ENCODE measurements at places on chromosomes 5 and 9. TPM values are rescaled to one million over a fixed set of nuclear protein-coding genes. Genes with fewer than 3 reads are reported as not detected.

- peaks cover 25% of the 10 kb centered on the region for H3K27me3 ChIP-seq
- no peaks in the 10 kb centered on the region for H3K36me3 ChIP-seq
- H3K4me3 ChIP-seq = no peak overlapping the region
- no peak overlapping the region for H3K27ac ChIP-seq
- no peaks in the 10 kb centered on the region for H3K4me1 ChIP-seq
Measured at GRCh38 chr5:123080215-123080614, 8.8 kb upstream of the PRDM6 start.

DNA sequence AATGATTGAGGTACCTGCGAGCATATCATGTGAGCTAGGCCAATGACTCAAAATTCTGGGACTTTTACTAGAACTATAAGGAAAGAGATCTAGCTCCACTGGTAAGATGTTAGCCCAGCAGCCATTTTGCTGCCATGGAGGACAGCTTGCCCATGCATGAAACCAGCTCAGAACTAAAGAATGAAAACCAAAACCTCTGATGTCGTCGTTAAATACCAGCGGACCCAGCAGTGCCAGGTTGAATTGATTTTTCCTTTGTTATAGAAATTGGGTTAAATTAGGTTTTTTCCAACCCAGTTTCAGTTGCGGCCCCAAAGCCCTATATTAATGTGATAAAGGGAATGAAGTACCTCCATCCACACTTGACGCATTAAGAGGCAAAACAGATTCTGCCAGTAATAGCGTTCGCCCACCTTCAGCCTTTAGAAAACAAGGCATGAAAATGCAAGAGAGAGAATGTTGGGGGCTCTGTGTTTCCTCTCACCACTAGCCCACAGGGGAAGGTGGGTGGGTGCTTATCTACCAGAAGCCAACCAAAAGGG lies 5.5 kb upstream of the ITK start:
- H3K36me3 ChIP-seq = peaks cover 17% of the 10 kb centered on the region
- peak; percentile 79 for DNase-seq
- H3K27me3 ChIP-seq = no peaks in the 10 kb centered on the region
- peak overlapping the region; percentile 37 for H3K4me3 ChIP-seq

- no peak overlapping the region for H3K27ac ChIP-seq
- no peaks in the 10 kb centered on the region for H3K36me3 ChIP-seq
- H3K4me1 ChIP-seq = no peaks in the 10 kb centered on the region
- DNase-seq = no peak
- no peak overlapping the region for H3K4me3 ChIP-seq
Measured at GRCh38 chr5:83787631-83788030, 67.0 kb upstream of the HAPLN1 start.

DNA sequence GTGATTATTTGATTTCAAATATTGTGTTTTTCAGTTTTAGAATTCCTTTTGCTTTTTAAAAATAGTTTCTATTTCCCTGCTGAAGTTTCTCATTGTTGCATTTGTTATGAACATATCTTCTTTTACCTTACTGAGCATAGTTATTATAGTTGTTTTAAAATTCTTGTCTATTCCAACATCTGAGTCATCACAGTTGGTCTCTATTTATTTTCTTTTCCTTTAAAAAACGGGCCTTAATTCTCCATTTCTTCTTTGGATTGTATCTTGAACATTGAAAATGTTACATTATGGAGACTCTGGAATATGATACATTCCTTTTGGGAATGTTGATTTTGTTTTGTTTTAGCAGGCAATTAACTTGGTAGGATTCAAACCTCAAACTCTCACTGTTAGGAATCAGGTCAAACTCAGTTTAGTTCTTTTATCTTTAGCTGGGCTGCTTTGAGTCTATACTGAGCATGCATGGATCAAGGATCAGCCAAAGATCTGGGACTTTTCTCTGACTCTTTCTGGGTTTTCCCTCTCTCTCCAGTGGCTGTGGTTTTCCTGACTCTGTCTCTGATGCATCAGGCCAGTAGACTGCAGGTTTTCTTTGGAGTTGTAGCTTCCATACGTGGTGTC lies 70.3 kb downstream of the TEK start:
- DNase-seq = no peak
- no peaks in the 10 kb centered on the region for H3K36me3 ChIP-seq
- H3K27ac ChIP-seq = no peak overlapping the region
- H3K4me3 ChIP-seq = no peak overlapping the region
- no peaks in the 10 kb centered on the region for H3K4me1 ChIP-seq
- H3K27me3 ChIP-seq = peaks cover 3% of the 10 kb centered on the region

DNA sequence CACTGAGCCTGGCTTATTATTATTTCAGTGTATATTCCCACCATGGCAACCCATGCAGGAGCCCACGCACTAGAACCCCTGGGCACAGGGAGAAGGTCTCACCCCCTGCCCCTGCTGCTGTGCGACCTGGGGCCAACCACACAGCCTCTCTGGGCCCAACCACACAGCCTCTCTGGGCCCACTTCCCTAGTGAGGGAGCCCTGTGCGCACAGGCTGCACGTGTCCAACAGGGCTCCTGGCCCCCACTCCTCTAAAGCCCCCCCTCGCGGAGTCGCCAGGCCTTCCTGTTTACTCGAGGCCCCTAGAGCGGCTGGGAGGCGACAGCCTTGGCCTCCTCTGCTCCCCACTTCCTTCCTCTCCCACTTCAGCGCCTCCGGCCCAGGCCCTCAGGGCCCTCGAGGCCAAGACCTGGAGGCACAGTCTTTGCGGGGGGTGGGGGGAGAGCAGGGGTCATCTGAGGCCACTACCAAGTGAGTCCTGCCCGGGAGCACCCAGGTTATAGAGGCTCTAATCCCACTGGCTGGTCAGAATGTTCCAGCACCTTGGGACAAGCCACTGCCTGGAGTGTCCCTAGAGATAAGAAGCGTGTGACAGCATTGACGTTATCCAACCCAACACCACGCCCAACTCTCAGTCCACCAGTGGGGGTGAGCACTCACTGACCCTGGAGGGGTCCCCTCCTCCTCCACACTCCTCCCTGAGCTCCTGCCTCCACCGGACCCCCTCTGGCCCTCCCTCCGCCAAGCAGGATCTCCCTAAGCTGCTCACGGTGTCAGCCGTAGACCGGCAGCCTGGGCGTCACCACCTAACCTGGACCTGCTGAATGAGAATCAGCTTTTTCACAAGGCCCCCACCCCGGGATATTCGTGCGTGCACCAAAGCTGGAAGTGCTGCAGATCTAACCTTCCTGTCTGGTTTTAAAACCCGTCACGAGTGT lies 7.9 kb upstream of the ENG start:
- H3K36me3 ChIP-seq = no peaks in the 10 kb centered on the region
- no peaks in the 10 kb centered on the region for H3K27me3 ChIP-seq
- no peak overlapping the region for H3K4me3 ChIP-seq
- peak overlapping the region; percentile 86 for H3K27ac ChIP-seq
- peak; percentile 64 for DNase-seq

GRCh38 chr9:137374131-137374845 lies 48.7 kb downstream of the EXD3 start:
- no peak overlapping the region for H3K4me3 ChIP-seq
- no peaks in the 10 kb centered on the region for H3K4me1 ChIP-seq
- H3K36me3 ChIP-seq = no peaks in the 10 kb centered on the region
- H3K27me3 ChIP-seq = no peaks in the 10 kb centered on the region
- no peak for DNase-seq

DNA sequence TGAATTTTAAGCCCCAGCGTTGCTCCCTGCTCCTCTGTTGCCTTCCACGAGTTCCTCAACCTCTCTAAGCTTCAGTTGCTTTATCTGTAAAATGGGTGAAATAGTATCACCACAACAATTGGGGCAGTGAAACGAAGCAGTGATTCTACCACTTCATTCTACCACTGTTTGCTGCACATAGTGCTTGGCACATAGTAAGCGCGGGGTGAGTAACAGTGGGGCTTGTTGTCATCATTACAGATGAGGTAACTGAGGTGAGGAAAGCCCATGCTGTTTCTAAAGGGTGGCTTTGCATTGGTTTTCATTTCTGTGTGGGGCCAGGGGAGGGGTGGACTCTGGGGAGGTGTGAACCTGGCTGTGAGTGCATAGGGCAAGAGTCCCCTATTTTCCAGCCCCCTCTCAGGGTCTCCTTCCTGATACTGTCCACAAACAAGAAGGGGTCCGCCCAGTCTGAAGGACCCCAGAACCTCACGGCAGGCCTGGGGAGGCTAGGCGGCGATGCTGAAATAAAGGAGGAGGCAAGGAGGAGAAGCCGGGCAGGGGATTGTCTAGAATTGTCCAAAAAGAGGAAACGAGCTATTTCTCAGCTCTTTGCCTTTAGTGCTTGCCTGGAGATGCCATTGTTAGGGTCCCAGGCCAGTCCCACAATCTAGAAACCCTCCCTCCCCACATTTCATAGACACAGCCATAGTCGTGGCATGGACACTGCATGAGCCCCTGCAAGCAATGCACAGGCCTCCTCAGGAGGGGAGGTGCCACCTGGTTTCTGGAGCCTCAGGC lies 65.6 kb downstream of the IL6ST start:
- H3K4me1 ChIP-seq = no peaks in the 10 kb centered on the region
- no peak for DNase-seq
- H3K27me3 ChIP-seq = no peaks in the 10 kb centered on the region

- no peak overlapping the region for H3K27ac ChIP-seq
- H3K4me1 ChIP-seq = no peaks in the 10 kb centered on the region
- no peak for DNase-seq
- H3K27me3 ChIP-seq = no peaks in the 10 kb centered on the region
- H3K36me3 ChIP-seq = no peaks in the 10 kb centered on the region
Measured at GRCh38 chr5:96546120-96546519, 113.1 kb upstream of the PCSK1 start.

- no peak overlapping the region for H3K4me3 ChIP-seq
- peaks cover 1% of the 10 kb centered on the region for H3K27me3 ChIP-seq
- no peak overlapping the region for H3K27ac ChIP-seq
- H3K36me3 ChIP-seq = no peaks in the 10 kb centered on the region
- no peak for DNase-seq
Measured at GRCh38 chr9:130301483-130302286, 36.1 kb downstream of the HMCN2 start.

DNA sequence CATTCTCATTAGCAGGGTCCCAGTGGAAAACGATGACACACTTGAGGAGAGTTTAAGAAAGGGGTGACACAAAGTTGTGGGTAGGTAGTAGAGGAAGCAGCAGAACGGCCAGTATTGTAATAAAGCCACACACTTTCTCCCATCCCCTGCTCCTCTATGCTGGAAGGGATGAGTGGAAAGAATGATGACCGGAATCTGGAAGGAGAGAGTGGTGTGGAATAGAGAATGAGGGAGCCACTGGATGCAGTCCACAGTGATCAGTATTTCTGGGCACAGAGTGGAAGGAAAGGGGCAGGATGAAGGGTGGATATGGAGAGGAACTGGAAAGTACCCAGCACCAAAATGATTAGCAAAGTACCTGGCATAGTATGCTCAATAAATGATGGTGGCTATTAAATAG lies 133.8 kb upstream of the DAB2 start:
- H3K36me3 ChIP-seq = no peaks in the 10 kb centered on the region
- H3K4me3 ChIP-seq = no peak overlapping the region
- H3K27me3 ChIP-seq = peaks cover 5% of the 10 kb centered on the region

- H3K27me3 ChIP-seq = peaks cover 3% of the 10 kb centered on the region
- no peaks in the 10 kb centered on the region for H3K36me3 ChIP-seq
- H3K4me3 ChIP-seq = no peak overlapping the region
- H3K27ac ChIP-seq = no peak overlapping the region
- no peaks in the 10 kb centered on the region for H3K4me1 ChIP-seq
Measured at GRCh38 chr9:135030566-135031226, 56.8 kb upstream of the OLFM1 start.

- H3K4me1 ChIP-seq = no peaks in the 10 kb centered on the region
- no peak overlapping the region for H3K4me3 ChIP-seq
- H3K27me3 ChIP-seq = peaks cover 5% of the 10 kb centered on the region
- no peak overlapping the region for H3K27ac ChIP-seq
- no peaks in the 10 kb centered on the region for H3K36me3 ChIP-seq
Measured at GRCh38 chr5:122858451-122858850, 13.0 kb downstream of the SNX24 start.

- H3K4me1 ChIP-seq = peaks cover 20% of the 10 kb centered on the region
- no peaks in the 10 kb centered on the region for H3K36me3 ChIP-seq
- H3K27ac ChIP-seq = no peak overlapping the region
- no peak overlapping the region for H3K4me3 ChIP-seq
- H3K27me3 ChIP-seq = no peaks in the 10 kb centered on the region
- DNase-seq = no peak
Measured at GRCh38 chr9:136974817-136975535, 2.3 kb upstream of the PTGDS start.

- H3K27me3 ChIP-seq = no peaks in the 10 kb centered on the region
- H3K4me3 ChIP-seq = no peak overlapping the region
- peak overlapping the region; percentile 36 for H3K27ac ChIP-seq
- DNase-seq = no peak
Measured at GRCh38 chr9:88476491-88477271, 58.3 kb upstream of the NXNL2 start.

GRCh38 chr5:156686796-156687195 lies 163.3 kb upstream of the PPP1R2B start:
- DNase-seq = no peak
- H3K27ac ChIP-seq = no peak overlapping the region
- no peaks in the 10 kb centered on the region for H3K36me3 ChIP-seq
- peaks cover 27% of the 10 kb centered on the region for H3K27me3 ChIP-seq

GRCh38 chr9:16618524-16618923 lies 251.9 kb downstream of the BNC2 start:
- no peaks in the 10 kb centered on the region for H3K4me1 ChIP-seq
- DNase-seq = no peak
- H3K36me3 ChIP-seq = no peaks in the 10 kb centered on the region

- H3K27ac ChIP-seq = no peak overlapping the region
- no peak overlapping the region for H3K4me3 ChIP-seq
- no peaks in the 10 kb centered on the region for H3K36me3 ChIP-seq
- no peak for DNase-seq
- no peaks in the 10 kb centered on the region for H3K4me1 ChIP-seq
Measured at GRCh38 chr5:110618941-110619340, 107.5 kb downstream of the TMEM232 start.

GRCh38 chr5:143010351-143010750 lies 240.2 kb downstream of the ARHGAP26 start:
- H3K36me3 ChIP-seq = peaks cover 19% of the 10 kb centered on the region
- peaks cover 76% of the 10 kb centered on the region for H3K4me1 ChIP-seq

- peak overlapping the region; percentile 79 for H3K4me3 ChIP-seq
- H3K4me1 ChIP-seq = peaks cover 79% of the 10 kb centered on the region
- H3K36me3 ChIP-seq = peaks cover 47% of the 10 kb centered on the region
- H3K27ac ChIP-seq = peak overlapping the region; percentile 98
- peak; percentile 65 for DNase-seq
Measured at GRCh38 chr9:120891884-120892747, 15.1 kb upstream of the PHF19 start.

- H3K36me3 ChIP-seq = no peaks in the 10 kb centered on the region
- H3K27me3 ChIP-seq = no peaks in the 10 kb centered on the region
- H3K4me1 ChIP-seq = no peaks in the 10 kb centered on the region
- no peak overlapping the region for H3K27ac ChIP-seq
- H3K4me3 ChIP-seq = no peak overlapping the region
- DNase-seq = peak; percentile 45
Measured at GRCh38 chr5:113678924-113679575, 165.6 kb downstream of the YTHDC2 start.

The ADAM19 gene
- total RNA-seq = 12.3 TPM

The PHF19 gene
- total RNA-seq = 210 TPM

The TMEM174 gene
- not detected for total RNA-seq

The PLCXD3 gene
- total RNA-seq = not detected

The SH3TC2 gene
- total RNA-seq = not detected

The CDO1 gene
- total RNA-seq = 0.18 TPM

The RETREG1 gene
- total RNA-seq = 31.9 TPM

The ADGRD2 gene
- total RNA-seq = not detected

The LCP2 gene
- 243 TPM for total RNA-seq

The ABLIM3 gene
- total RNA-seq = not detected

The SPINK1 gene
- not detected for total RNA-seq

The SEMA5A gene
- not detected for total RNA-seq

The TEK gene
- total RNA-seq = not detected
